ENCODE measurements at places on chromosomes 7 and 10.

GRCh38 chr7:55085511-55086412, 66.9 kb downstream of the EGFR start:
- no peak for DNase-seq

DNA sequence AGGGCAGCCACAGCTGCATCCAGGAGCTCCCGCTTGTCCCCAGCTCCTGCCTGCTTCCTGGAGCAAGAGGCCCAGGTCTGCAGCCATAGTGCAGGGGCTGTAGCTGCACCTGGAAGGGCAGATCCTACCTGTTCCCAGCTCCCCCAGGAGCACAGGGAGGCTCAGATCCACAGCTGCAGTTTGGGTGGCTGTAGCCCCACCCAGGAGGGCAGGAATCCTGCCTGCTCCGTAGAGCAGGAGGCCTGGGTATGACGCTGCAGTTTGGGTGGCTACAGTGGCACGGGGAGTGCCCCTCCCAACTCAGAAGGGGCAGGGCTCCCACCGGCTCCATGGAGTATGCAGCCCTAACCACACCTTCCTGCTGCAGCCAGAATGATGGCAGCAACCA, 26.7 kb upstream of the CDCA7L start:
- DNase-seq: no peak

DNA sequence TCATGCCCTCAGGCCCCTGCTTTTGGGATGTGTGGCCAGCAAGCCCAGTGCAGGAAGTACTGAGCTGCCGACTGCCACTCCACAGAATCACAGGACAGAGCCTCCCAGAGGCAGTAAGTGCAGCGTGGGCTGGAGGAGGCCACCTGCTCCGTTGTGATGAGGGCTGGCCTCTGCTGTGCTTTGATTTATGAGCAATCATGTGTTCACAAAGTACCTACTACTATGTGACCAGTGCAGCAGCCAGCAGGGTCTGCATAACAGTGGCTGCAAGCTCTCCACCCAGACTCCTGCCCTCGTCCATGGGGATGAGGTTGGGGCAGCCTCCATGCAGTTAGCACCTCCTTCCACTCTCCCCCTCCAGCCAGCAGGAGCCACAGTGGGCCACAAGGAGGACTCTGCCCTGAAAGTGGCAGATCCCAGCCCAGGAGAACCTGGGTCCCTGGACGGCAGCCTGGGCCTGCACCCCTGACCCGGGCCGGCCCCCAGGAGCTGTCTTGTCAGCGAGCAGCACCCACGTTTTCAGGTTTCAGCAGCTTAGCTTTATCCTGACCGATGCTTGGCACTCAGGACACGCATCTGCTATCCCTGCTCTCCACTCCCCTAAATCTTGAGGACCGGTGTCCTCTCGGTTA, 37.7 kb upstream of the INSIG1 start:
- DNase-seq: no peak

DNA sequence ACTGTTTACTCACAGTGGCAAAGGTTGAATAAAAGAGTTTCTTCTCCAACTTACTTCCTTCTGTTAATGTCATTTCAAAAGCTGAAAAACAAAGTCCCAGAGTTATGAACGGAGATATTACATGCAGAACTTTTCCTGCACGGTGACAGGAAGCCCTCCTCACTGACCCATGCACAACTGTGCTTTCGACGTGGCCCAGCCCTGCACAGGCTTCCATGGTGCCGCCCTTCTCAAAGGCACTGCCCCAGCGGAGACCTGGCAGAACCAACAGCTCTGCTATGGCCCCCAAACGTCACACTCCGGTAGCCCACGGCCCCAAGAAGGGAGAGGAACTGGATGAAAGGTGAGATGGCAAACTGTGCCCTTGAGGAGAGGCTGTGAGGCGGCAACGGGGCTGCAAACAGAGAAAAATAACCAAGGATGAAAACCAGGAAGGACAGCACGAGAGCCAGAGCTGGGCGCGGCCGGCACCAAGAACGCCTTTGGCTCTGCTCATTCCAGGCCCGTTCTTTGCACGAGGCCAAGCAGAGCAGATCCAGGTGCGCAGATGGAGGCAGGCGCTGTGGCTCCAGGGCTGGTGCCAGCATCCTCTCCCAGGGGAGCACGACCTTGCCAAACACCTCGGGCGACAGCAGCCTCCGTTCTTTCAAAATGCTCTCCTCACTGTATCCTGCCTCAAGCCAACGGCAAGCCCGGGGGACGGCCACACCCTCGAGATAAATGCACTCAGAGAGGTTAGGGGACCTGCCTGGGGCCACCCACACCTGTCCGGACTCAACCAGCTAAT, 7.0 kb upstream of the FUOM start:
- DNase-seq: no peak

DNA sequence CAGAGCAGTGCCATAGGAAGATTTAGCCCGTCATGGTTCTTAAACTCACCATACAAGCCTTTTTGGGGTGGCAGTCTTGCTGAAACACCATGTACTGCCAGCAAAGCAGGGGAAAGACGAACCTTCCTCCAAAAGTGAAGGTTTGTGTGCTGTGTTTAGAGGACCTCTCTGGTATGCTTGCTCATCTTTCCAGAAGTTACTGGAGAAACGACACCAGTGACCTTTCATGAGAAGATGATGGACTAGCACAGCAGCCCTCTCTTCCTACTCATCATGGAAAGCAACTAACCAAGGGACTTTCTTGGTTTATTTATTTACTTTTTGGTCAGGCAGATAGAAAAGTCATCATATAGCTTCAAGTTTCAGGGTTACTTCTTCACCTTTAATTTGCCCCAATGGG, 247.4 kb downstream of the PTEN start:
- DNase-seq: no peak

GRCh38 chr10:12381536-12382156, 32.3 kb downstream of the CAMK1D start:
- no peak for DNase-seq

DNA sequence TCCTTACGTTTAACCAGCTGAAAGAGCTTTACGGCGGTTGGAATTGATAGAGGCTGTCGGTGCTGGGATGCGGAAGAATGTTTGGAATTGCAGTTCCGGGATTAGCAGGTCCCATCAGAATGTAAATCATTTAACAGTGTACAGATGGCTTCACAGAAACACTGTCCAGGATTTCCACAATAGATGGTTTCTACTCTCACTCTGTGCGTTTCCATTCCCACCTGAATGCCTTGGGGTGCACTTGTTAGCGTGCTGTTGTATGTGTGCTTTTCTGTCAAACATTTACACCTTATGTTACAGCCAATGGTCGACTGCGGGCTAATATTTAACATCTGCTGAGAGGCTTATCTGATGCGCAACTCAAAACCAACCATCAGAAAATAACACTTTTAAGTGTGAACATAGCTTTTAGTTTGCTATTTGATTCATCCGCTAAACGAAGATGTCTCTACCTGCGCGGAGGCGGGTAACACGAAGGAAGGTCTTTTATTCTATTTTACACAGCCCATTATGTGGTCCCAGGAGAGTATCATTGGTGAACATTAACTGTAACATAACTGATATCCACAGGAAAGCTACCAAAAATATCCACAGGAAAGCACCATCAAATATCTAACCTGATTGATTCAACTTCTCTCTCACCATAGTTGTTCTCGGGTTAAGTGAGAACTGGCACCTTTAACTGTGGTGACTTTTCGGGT, 179.0 kb downstream of the PRPF18 start:
- DNase-seq: no peak

GRCh38 chr10:13717936-13718772, 131.4 kb downstream of the PRPF18 start:
- DNase-seq: peak; percentile 65

GRCh38 chr7:26441002-26441521, 149.4 kb downstream of the SNX10 start:
- DNase-seq: no peak

DNA sequence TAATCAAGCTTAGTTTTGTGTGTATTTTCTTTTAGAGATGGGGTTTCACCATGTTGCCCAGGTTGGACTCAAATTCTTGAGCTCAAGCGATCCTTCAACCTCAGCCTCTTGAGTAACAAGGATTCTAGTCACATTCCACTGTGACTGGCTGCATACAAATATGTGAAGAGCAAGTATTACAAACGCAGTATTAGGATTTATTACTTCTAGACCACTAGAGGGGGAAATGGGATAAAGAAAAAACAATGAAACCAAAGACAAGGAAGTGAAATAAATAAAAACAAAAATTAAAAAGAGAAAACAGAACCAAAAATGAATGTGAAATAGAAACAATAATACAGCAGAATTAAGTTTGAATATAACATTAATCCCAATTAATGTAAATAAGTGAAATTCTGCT, 308.7 kb downstream of the ANKRD30A start:
- no peak for DNase-seq

GRCh38 chr7:80826520-80827238, 92.2 kb downstream of the SEMA3C start:
- no peak for DNase-seq

DNA sequence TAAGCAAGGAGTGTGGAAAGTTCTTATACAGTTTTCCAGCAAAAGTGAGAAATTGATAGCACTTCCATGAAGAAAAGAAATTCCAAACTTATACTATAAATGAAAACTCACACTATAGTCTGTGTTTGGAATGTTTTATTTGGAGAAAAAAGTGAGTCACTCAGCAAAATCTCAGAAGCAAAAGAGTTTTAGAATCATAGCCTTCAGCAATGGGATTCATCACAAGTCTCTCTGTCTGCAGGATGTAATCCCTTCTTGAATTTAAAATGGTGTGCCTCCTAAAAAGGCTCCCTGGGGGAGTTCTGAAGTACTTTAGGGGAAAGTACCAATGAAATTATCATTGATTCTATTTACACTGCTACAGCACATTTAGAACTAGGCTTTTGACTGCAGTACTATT, 756.4 kb downstream of the XPNPEP1 start:
- no peak for DNase-seq

GRCh38 chr7:25894902-25895791, 256.9 kb upstream of the NFE2L3 start:
- DNase-seq: peak; percentile 21

- no peak for DNase-seq
Observed at GRCh38 chr10:98422182-98422581, 7.2 kb upstream of the PYROXD2 start.

DNA sequence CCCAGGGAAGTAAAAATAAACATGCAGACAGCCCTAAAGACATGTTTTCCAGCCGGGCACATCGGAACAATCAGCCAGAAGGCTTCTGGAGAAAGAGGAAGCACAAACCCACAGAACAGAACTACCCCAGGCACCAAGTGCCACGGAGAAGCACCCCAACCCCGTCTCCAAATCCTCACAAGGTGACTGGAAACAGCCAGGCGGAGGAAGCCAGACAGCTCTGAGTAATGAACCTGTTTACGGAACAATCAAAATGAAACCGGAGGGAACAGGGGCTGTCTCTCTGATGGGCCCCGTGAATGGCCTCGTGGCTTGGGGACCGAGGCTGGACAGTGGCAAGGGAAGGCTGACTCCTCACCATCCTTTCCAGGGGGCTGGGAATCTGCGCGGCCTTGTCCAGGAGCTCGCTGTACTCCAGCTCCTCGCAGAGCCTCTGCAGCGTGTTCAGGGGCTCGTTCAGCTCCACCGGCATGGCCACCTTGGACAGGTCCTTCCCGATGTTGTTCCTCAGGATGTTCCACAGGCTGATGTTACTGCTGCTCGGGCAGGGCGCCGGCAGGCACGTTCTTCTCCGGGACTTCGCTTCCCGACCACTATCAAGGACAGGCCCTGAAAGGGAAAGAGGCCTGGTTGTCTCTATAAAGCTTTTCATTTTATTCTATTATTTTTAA, 77.0 kb upstream of the GSDME start:
- peak; percentile 21 for DNase-seq

GRCh38 chr10:75646218-75646915, 214.9 kb downstream of the LRMDA start:
- no peak for DNase-seq

DNA sequence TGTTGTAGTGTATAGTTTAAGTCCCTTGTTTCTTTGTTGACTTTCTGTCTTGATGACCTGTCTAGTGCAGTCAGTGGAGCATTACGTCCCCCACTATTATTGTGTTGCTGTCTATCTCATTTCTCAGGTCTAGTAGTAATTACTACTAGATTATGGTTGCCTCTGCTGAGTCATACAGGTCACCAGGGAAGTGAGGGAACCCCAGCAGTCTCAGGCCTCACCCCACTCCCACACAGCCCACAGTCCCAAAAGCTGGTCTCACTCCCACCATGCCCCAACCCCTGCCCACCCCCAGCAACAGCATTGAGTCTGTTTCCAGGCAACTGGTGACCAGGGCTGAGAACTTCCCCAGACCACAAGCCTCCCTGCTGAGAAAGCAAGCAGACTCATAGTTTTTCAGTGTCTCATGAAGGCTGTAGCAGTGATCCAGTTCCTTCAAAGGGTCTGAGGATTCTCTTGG, 88.0 kb downstream of the PLXDC2 start:
- no peak for DNase-seq

DNA sequence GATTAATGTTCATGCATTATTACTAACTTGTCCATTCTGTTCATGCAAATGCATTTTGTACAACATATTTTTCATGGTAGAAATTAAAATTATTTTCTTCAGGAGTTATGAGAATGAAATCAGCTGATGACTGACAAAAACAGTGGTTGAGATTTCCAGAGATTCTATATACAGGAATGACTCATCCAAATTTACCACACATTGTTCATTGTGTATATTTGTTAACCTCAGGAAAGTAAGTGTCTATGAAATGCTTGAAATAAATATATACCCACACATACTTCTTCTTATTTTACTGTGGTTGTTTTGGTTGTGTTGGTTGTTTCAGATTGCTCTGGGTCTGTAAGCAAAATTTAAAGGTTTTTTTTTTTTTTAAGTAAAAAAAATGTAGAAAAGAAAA, 108.1 kb upstream of the SP8 start:
- no peak for DNase-seq

GRCh38 chr7:133294234-133294633, 41.4 kb downstream of the EXOC4 start:
- DNase-seq: no peak

- no peak for DNase-seq
Observed at GRCh38 chr7:45915606-45916005, 5.5 kb downstream of the IGFBP3 start.

GRCh38 chr7:13240349-13240748, 552.9 kb downstream of the ARL4A start:
- DNase-seq: no peak

DNA sequence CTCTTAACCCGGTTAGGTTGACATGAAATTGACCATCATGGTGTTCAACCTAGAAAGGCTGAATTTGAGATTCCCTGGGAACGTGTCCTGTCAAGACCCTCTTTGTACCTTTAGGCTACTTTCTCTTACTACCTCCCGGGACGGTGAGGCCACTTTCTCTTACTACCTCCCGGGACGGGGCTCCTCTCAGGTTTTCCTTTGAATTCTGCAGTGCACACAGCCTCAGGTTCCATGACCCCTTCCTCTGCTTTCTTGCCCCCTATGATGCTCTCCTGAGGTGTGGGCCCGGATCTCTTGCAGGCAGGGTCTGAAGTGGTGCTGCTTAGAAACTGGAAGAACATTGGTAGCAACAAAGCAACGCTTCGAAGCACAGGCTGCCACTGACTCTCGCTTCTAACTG, 155.3 kb downstream of the CAMK1D start:
- DNase-seq: no peak

DNA sequence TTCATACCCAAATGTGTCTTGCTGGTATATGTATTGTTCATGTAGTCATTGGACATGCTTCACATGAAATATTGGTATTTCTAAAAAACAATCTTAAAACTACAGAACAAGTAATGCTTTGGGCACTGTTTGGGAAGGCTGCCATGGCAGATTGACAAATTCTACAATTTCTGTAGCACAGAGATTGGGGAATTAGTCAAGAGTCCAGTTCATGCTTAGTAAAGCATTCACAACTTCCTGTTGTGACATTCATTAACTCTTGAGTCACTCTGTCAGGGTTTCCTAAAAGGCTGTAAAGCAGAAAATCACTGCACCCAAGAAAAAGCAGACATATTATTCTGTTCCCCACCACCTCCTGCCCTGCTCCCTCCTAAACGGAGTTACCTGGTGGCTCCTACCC, 398.9 kb downstream of the PHTF2 start:
- DNase-seq: no peak

Data from gastrocnemius medialis (tissue), 4 donors.